GM18507 (cell line): ENCODE measurements at places on chromosomes 5 and 9.

DNA sequence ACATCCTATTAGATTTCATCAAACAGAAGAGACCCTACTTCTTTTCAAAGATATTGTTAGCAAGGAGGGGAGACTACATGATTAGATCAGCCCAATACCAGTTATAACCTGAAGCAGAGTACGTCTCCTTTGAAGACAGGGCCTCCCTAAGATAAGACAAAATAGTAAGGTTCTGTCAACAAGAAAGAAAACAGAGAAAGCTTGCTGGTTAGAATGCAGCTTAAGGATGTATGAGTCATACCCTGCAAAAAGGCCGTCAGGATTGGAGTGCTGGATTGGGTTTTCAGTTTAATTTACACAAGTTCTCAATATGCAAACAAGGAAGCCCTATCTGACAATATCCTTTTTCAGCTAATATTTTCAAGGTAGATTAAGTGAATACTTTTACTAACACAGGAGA is 1581.2 kb upstream of the WWC1 start:
- no peak for DNase-seq

- DNase-seq, result no peak
Observed at GRCh38 chr9:130157079-130157478, 15.1 kb upstream of the NCS1 start.

DNA sequence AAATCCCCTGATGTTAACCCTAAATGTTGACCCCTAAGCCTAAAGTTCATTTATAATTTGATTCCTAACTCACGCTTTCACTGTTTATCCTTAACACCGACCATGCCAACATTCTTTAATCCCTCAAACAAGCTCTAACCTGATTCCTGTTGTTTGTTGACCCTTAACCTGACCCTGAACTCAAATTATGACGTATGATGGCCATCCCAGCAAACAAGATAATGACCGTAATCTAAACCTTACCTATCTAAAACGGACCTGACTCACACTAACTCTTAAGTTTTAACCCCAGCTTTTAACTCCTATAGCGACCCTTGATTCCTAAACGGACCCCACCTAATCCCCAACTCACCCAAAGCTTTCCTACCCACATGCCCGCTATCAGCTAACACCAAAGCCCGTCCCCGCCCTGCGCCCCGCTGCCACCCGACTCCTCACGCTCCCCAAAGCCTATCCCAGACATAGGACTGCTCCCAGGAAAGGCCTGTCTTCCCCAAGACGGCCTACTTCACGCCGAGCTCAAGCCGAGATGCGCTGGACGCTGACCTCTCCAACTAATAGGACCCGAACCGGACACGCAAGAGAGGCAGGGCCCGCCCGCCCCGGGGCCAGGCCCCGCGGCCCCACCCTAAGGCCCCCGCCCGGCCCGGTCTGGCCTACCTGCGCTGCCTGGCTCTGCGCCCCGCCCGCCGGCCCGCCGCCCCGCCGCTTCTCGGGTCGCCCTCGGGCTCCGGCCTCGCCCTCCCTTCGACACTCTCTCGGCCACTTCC is 395 bp downstream of the TLN1 start:
- DNase-seq, result no peak

- DNase-seq, result no peak
Observed at GRCh38 chr5:149383399-149383798, 4.3 kb upstream of the IL17B start.

GRCh38 chr5:7364226-7364875 is 31.6 kb upstream of the ADCY2 start:
- DNase-seq, result no peak

DNA sequence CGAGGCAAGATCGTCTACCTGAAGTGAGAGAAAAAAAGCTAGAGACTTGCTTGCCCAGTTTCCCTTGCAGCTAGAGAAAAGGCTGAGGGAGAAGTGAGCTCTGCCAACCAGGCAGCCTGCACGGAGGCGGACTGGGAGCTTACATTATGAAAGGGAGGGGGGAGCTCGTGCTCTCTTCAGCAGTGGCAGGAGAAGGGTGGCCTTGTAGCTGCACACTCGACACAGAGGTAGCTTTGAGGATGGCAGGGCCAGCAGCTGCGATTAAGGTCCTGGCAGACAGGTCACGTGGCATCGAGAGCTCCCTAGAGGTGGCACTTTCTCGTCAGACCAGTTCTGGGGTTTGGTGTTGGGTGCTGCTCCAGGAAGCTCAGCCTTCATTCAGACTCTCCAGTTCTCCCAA is 26.7 kb downstream of the APBA1 start:
- DNase-seq, result no peak

DNA sequence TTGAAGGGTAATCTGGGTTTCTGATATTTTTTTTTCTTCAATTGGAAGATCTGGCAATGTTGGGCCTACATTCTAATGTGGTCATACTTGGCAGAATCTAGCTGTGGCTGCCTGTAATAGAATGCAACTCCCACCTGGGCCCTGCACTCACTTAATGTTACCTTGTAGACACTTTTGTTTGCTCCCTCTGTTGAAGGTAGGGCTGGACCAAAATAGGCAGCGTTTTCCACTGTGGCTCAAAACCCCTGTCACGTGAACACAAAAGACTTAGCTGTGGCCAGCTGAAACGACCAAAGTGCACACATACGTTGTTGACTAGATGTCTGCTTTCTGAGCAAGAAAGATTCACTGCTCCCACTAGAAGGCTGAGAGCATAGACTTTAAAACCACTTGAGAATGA is 117.6 kb upstream of the HMHB1 start:
- no peak for DNase-seq

DNA sequence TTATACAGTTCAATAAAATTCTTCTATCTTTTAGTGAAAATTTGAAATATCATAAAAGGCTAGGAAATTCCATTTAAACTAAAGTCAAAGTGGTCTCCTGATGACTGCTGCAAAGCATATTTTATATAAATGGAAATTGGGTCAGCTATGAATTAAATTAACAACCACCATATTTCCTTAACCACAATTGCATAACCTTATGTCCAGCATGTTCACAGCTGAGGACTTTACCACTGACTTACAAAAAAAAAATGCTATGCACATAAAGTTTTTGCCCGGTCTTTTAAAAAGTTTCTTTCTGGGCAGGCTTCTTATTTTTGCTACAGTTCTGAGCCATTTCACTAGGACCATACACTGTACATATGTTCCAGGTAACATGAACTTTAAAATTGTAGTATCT is 208.6 kb upstream of the RGMB start:
- DNase-seq, result no peak

DNA sequence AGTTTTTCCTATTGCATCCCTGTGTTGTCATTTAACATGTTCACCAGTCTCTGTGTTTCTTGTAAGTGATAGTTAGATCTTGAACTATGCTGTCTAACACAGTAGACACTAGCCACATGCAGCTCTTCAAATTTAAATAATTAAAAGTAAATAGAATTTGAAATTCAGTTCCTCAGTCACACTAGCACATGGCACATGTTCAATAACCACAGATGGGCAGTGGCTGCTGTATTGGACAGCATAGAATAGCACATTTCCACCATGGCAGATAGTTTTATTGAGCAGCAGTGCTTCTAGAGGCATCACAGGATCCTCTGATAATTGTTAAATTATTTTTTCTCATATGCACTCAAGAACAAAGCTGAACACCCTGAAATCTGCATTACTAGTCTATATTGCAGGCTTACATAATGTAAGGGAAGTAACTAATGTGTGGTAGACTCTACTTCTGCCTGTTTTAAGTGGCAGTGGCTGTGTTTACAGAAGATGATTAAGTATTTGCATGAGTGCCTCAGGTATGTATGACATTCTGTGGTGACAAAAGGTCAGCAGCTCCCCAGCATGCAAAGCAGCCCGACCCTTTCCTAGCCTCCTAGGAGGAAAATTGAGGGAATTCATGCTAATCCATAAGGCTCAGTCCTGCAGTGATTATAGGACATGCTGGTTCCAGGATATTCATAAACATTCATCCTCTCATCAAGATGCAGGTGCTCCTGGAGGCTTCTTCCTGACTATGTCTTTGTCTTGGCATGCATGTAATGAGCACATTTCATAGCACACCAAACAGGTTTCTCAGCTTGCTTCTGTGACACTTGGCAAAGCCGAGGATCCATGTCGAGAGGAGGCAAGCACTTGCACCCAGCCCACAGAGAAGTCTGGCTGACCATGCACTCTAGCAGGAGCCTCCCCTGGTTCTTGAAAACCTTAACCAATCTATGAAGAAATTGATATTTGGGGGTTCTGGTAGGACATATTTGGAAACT is 45.5 kb downstream of the SH3RF2 start:
- no peak for DNase-seq

- no peak for DNase-seq
Observed at GRCh38 chr5:148720257-148720656, 65.9 kb upstream of the HTR4 start.

- no peak for DNase-seq
Observed at GRCh38 chr5:38789134-38789533, 56.7 kb upstream of the OSMR start.

GRCh38 chr5:15008476-15008875 is 136.9 kb upstream of the ANKH start:
- DNase-seq, result no peak

DNA sequence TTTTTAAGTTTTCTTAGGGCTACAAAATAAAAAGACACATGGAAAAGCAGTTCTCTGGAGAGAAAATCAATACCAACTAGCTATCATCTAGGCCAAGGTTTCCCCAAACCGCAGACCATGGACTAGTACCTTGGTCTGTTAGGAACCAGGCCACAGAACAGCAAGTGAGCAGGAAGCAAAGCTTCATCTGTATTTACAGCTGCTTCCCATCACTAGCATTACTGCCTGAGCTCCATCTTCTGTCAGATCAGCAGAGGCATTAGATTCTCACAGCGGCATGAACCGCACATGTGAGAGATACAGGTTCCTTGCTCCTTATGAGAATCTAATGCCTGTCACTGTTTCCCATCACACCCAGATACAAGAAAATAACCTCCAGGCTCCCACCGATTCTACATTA is 1907.6 kb upstream of the ACO1 start:
- no peak for DNase-seq

- DNase-seq, result no peak
Observed at GRCh38 chr9:36316611-36317317, 58.5 kb upstream of the GNE start.

DNA sequence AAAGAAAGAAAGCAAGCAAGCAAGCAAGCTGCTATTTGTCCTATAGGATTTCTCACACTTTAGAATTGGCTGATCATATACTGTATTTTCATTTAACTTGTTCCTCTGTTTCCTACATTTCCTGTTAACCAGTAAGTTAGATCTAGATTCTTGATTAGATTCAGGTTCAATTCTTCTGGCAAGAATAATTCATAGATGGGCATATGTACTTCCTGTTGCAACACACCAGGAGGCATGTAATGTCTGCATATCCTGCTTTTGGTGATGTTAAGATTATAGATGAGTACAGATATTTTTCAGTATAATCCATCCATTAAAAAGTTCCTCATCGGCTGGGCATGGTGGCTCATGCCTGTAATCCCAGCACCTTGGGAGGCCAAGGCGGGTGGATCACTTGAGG is 10.8 kb upstream of the KIF27 start:
- DNase-seq, result no peak

DNA sequence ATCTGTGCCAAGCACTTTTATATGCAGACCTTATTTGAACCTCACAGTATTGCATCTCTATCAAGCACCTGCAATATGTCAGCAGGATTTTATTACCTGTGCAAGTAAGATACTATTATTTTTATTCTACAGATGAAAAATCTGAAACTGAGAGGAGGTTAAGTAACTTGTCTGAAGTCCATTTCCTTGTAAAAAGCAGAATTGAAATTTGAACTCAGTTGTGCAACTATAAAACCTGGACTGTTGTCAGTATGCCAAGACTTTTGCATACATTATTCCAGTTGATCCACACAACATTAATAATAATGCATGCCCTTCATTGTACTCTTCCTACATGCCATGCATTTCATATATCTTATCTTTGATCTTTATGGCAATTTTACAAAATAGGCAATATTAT is 82.2 kb upstream of the BRINP1 start:
- no peak for DNase-seq

GRCh38 chr5:62771341-62771740 is 192.7 kb downstream of the LRRC70 start:
- DNase-seq, result no peak

DNA sequence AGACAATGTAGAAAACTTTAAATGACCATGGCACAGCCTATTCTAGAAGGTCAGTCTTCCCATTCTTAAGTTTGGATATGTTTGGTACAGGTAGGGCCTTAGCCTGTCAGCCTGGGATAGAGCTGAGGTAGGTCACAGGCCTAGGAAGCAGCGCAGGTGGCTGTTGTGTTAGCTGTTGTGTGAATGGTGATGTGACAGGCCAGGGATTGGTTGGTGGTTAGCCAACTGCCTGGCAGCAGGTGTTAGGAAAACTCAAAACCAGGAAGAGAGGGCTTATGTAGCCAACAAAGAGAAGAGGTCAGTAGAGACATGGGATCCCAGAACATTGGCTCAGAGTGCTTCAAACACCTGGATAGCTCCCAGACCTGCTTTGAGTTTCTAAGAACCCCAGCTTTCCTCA is 84.2 kb downstream of the FBXO38 start:
- DNase-seq, result no peak

- DNase-seq, result no peak
Observed at GRCh38 chr5:180119031-180119902, 47.7 kb upstream of the RNF130 start.

DNA sequence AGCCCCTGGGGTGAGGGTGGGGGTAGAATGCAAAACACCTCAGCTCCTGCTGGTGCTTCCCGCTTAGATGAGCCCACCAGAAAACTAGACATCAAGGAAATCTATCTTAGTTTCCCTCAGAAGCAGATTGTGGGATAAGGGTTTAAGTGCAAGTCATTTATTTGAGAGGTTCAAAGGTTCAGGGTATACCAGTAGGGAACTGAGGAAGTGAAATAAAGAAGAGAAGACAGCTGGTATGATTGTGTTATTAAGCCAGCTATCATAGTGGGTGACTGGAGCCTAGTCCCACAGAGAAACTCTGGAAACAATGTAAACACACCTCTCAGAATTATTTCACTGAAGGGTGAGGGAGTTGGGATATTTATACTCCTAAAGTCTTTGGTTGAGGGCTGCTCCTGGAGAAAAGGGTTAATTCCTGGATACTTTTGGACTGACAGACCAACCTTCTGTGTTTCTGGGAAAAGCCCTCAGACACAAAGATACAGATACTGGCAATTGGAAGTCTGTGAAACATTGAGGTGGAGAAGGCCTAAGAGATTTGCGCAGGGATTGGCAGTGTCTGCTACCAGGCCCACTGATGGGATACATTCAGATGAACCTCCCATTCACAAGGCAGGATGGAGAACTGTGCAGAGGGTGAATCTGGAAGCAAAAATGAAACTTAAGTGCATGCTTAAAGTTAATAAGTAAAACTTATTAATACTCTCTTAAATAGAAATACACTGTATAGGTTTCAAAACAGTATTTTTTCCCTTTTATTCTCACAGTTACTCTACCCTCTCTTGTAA is 6.4 kb upstream of the DCTN4 start:
- no peak for DNase-seq
